Stimulated activated CD4-positive, alpha-beta T cell treated with anti-CD3 and anti-CD28 coated beads, Interleukin-12 subunit alpha, Interleukin-12 subunit beta, amount 100 ng/mL, for 4 hours (primary cell): ENCODE measurements at places on chromosomes 2 and 18.

DNA sequence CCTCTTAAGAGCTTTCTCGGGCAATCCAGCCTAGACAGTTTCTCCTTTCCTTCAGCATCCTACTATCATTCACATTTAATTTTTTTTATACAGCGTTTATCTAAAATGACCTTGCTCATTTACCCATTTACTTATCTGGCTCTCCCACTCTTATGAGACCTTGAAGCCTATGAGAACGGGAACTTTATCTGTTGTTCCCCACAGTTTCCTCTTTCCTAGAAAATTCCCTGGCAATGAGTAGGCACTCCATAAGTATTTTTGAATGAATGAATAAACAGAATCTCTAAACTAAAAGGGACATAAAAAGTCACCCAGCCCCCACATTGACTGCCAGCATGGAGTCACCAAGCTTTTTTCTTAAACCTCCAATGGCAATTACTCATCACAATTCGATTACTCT, 353.2 kb downstream of the METTL4 start:
- DNase-seq: no peak

GRCh38 chr2:200177971-200178911, 128.3 kb upstream of the SPATS2L start:
- DNase-seq: no peak

- DNase-seq: no peak
Observed at GRCh38 chr18:11740461-11740860, 51.4 kb downstream of the GNAL start.

- DNase-seq: no peak
Observed at GRCh38 chr2:201414099-201415023, 36.9 kb downstream of the TRAK2 start.

GRCh38 chr2:144215701-144216675, 303.9 kb downstream of the ZEB2 start:
- DNase-seq: no peak

- no peak for DNase-seq
Observed at GRCh38 chr2:28726177-28726576, 25.5 kb upstream of the PPP1CB start.
